ENCODE measurements at places on chromosomes 4 and X. TPM values are rescaled to one million over a fixed set of nuclear protein-coding genes. Genes with fewer than 3 reads are reported as not detected.
A peak's percentile ranks its signal among the peaks of the same experiment; 100 is the strongest.

FOXR2 gene
- not detected for total RNA-seq

MAGEB2 gene
- not detected for total RNA-seq

DNA sequence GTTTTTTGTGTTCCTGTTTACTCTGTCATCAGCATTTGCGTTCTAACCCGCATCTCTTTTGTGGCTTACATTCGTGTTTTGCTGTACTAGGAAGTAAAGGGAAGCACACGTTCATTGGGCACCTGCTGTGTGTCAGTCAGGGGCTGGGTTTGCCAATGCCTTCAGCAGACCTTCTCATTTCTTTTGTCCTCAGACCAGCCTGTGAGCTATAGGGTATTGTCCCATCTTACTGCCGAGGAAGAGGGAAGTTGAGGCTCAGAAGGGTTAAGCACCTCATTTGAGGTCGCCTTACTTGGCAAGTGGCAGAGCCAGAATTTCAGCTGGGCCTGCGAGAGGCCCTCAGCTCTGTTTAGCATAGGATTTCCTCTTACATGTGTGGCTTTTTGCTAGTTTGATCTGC, 8.7 kb downstream of the TBC1D14 start:
- no peak for DNase-seq

- DNase-seq, result no peak
Measured at GRCh38 chr4:82517043-82517442, 44.7 kb downstream of the TMEM150C start.

GRCh38 chr4:167555338-167556022, 321.2 kb upstream of the SPOCK3 start:
- DNase-seq, result no peak

DNA sequence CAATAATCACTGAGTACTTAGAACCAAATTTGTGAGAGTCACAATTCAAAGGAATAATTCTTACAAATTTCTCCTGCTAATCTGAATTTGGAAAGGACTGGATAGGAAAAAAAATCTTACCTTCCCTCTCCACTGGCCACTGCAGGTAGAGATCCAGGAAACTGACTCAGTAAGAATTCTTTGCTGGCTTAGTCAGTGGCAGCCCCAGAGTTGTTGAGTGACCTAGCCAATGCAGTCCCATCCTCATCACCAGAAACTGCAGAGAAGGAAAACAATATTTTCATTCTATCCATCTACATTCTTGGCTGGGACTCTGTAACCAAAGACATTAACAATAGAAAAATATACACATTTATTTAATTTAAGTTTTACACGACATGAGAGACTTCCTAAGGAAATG, 572.0 kb downstream of the ADGRL3 start:
- DNase-seq, result no peak

GRCh38 chrX:56762220-56762619, 33.2 kb downstream of the NBDY start:
- no peak for DNase-seq

- no peak for DNase-seq
Measured at GRCh38 chr4:177740563-177740962, 298.3 kb upstream of the AGA start.

GRCh38 chrX:17067534-17067933, 121.1 kb downstream of the REPS2 start:
- no peak for DNase-seq

DNA sequence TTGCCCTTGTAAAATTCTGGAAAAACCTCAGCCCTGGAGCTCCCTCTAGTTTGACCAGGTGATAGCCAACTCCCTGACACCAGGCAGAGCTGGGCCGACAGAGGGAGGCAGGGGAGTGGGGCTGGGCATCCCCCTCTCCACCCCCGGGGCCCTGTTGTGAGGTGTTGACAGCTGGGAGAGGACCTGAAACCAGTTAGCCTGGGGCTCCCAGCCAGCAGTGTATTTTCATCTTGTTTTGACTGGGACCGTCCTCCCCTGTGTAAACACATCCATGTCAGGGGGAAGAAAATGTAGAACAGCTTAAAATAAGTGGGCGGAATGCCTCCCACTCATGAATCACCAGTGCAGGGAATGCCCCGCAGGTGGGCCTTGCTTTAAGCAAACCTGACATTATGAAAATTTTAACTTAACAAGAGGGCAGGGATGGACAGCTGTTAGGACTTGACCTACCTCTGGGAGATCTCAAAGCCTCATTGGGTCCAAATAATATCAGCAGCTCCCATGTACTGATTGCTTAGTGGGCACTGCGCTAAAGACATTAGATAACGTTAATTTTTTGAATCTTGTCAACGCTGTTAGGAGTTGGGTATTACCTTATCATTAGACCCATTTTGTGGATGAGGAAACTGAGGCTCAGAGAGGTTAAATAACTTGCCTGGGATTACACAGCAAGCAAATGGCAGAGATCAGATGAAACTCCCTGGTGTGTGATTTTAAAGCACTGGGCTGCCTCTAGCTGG, 45.9 kb downstream of the TSC22D3 start:
- DNase-seq, result no peak

- peak; percentile 45 for DNase-seq
Measured at GRCh38 chrX:15497865-15498264, 2.7 kb upstream of the BMX start.

SUPT20HL2 gene
- total RNA-seq, result not detected

DNA sequence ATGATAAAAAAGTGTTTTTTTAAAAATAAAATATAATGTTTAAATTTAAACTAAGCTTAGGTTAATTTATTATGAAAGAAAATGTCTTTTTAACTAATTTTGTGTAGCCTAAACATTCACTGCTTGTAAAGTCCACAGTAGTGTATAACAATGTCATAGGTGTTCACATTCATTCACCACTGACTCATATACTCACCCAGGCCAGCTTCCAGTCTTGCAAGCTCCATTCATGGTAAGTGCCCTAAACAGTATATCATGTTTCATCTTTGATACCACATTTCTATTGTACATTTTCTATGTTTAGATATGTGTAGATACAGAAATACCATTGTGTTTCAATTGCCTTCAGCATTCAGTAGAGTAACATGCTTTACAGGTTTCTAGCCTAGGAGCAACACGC, 530.3 kb downstream of the EPHA5 start:
- no peak for DNase-seq

- DNase-seq, result no peak
Measured at GRCh38 chr4:110224142-110224541, 25.7 kb upstream of the ELOVL6 start.

MAGEA2 gene
- not detected for total RNA-seq

GAGE13 gene
- not detected for total RNA-seq

HEPH gene
- 27.9 TPM for total RNA-seq

MID1 gene
- total RNA-seq, result 61.3 TPM

DNA sequence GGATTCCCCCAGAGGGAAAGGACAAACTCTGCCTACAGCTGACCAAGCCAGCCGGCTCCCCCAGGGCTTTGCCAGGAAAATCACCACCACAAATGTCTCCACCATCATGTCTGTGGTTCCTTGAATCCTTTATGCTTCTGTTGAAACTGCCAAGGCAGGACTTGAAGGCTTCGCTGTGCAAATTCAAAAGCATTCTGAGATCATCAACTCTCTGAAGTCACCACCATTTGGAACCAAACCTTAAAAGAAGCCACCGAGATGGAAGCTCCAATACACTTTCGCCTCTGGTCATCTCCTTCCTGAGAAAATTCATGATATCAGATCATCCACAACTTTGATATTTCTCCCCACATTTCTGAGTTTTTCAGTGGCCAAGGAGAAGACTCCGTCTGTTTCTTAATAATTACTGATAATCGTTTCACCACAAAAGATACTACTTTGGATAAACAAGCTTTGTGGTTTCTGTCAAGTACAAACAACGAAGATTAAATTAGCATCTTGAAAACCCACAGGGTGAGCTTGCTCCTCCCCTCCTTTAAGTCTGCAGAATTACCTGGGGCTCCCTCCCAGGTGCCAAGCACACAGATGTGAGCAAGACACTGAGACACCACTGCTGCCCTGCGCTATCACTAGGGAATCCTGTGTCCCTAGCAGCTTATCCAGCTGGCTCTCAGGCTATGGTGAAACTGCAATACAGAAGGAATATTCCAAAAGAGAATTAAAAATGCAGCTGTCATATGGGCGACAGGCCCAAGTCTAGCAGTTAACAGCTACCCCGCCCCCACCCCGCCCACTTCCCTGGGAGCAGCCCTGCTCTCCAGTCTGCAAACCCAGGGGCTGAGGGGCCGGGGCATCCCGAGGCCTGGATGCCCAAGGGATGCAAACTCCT, 125.0 kb upstream of the TBL1X start:
- no peak for DNase-seq

DNA sequence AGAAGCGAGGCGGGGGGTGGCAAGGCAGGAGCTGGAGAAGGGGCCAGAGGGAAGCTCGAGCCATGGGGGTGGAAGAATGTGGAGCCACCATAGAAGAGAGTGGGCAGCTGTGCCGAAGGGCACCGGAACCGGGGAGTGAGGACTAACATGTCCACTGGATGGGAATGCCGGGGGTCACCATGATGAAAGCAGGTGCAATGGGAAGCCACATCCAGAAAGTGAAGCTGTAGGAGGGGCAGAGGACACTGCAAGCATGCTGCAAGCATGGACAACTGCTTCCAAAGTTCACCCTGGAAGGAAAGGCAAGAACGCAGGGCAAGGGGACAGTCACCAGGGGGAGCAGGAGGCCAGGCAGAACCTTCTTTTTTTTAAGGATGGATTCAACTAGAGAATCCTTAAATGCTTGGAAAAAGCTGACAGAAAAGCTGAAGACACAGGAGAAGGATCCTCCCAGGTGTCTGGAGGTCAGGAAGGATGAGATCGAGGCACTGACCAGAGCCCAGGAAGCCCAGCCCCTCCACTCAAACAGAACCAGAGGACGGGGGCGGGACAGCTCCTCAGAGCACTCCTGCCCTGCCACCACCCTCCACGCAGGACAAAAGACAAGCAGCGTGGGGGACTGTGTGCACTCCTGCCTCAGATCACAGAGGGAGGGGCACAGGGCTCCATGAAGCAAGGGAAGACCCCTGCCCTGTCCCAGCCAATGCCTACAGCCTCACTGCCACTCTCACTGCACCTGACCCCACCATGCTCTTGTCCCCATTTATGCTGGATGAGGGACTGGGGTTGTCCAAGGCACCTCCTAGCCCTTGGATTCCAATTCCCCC, 169.2 kb downstream of the AFAP1 start:
- peak; percentile 68 for DNase-seq

DNA sequence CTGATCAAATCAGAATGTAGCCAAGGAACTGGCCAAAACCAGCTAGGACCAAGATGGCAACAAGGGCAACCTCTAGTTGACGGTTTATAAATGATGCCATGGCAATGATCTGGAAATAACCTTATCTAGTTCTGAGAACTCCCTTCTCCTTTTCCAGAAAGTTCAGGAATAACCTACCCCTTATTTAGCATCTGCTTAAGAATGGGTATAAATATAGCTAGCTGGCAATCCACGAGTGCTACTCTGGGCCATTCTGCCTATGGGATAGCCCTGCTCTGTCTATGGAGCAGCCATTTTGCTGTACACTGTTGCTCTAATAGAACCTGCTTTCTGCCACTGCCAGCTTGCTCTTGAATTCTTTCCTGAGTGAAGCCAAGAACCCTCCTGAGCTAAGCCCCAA, 184.4 kb upstream of the TBC1D9 start:
- no peak for DNase-seq

DNA sequence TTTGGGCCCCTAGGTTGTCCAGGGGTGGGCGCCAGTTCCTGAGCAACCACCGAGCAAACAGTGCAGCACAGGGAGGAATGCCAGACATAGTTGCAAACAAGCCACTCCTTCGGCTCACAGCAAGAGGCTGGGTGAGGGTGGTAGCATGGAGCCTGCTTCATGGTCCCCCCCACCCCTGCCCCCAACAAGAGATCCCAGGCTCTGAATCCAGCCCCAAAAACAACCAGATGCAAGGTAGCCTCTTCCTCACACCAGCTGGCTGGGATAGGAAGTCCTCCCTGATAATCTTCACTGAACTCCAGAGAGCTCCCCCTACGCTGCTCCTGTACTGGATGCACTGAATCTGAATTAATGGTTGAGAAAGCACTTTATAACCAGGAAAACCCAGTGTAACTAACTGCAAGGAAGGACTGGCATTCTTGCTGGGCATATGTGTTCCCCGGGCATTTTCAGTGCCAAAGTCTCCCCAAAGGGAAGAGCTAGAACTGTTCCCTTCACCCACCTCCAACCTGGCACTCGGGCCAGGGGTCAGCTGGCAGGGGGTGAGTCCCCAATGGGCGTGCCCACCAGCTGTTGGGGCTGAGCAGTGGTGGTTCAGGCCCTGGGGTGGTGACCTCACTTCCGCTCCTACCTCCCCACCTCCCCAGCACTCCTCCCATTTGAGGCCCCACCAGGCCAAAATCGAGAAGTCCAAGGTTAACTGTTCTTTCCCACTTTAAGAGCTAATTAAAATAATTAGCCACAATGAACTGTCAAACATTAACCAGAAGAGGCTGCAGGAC, 1.5 kb downstream of the ELF4 start:
- peak; percentile 53 for DNase-seq

DNA sequence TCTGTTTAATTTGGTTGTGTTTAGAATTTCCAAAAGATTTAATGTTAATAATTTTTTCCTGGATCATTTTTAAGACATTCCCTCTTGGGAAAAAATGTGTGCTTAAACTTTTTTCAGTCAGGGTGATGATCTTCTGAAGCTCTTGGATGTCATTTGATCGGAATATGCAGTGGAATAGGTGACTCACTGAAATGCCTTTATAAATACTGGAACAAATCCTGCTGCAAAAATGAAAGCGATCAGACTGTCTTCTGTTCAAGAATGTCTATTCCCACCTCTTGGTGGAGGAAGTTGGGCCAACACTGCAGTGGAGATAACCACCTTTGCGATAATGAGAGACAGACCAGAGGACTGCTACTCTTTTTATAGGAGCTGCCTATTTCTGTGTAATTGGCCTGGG, 46.7 kb downstream of the LARP1B start:
- no peak for DNase-seq

FMR1NB gene
- total RNA-seq, result not detected

HTN1 gene
- total RNA-seq, result not detected

DNA sequence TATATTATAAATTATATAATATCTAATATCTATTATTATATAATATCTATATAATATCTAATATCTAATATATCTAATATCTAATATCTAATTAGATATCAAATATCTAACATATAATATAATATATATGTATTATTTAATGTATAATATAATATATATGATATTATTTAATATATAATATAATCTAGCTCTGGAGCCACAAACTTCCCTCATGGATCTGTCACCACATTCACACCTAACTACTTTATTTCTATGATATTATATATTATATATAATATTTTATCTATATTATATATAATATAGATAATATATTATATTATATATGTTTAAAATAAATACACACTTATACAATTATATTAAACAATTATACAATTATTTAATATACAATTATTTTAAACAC, 667.5 kb downstream of the KCTD8 start:
- DNase-seq, result no peak

DNA sequence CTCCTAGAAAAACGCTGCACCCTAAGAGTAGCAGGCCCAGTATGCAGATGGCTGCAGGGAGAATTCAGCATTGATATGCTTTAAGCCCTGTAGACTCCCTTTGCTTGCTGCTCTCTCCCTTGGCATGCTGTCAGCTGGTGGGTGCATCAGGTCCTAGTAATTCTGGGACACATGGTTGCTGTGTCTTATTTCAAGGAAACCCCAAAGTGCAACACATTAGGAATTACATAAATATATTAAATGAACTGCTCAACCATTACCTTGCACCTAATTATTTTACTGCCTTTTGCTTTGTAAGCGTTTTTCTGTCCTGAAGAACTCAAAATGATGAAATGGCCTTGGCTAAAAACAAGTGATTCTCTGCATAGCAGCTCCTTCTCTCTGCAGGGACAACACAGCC, 516.3 kb downstream of the ZIC3 start:
- no peak for DNase-seq

GRCh38 chr4:127686658-127687057, 43.5 kb upstream of the SLC25A31 start:
- no peak for DNase-seq
